ENCODE measurements at places on chromosomes 11 and 22. TPM values are rescaled to one million over a fixed set of nuclear protein-coding genes. Genes with fewer than 3 reads are reported as not detected.

DNA sequence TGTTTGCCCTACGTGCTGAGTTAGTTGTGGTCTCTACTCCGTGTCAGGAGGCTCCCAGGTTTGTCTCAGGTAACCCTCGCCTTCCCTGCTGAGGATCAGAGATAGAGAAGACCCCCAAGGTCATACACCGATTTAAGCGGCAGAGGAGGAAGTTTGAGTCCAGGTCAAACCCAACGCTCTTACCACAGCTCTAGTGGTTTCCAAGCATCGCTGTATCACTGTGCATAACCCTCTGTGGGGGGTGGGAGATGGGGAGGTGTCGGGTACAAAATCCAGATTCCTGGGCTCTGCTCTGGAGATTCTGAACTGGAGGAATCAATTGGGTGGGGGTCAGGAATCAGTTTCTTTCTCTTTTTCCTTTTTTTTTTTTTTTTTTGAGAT lies 627 bp downstream of the DNAJC4 start:
- no peak for DNase-seq

DNA sequence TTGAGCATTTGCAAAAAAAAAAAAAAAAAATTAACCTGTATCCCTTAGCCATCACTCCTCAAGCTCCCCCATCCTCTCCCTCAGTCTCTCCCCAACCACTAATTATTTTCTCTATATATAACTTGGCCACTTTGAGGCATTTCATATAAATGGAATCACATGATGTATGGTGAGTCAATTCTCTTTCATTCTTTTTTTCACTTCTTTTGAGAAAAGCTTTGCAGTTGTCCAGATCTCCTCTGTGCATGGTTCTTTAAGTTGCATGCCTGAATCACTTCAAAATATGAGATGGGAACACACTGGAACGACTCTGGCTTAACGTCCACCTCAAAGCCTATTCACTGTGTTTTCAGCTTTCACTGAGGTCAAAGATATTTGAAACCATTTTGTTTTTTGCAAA lies 40.7 kb downstream of the SHANK2 start:
- DNase-seq, result no peak

DNA sequence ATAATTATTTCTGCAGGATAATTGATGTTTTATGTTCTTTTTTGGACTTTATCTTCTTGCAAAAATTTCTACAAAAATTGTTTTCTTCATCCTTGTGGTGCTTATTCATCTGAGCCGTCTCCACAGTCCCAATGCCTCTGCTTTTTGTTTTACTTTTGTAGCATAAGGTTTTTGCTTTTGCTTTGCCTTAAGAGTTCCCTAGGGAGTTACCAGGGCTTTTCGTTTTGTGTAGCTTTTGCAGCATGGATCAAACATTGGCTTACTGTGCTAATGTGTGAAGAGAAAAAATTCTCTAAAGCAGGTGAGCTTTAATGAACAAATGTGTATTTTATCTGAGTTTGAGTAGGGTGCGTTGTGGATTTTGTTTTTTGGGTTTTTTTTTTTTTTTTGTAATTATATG lies 11.8 kb downstream of the XBP1 start:
- no peak for DNase-seq

DNA sequence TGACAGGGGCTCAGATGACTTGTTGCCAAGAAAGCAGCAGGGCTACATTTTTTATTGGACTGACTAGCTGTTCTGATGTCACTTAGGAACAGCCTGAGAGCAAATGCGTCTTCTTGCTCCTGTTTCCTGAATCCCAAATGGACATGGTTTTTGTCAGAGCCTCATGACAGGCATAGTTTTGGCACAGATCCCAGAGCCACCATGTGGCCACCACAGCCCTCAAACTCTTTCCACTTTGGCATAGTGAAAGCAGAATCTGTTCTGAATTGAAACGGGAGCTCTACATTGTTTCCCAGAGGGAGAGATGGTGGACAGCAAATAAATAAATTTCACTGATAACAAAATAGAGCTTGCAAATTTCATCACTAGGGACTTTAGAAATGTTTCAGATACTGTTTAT lies 222.2 kb downstream of the C11orf87 start:
- no peak for DNase-seq

DNA sequence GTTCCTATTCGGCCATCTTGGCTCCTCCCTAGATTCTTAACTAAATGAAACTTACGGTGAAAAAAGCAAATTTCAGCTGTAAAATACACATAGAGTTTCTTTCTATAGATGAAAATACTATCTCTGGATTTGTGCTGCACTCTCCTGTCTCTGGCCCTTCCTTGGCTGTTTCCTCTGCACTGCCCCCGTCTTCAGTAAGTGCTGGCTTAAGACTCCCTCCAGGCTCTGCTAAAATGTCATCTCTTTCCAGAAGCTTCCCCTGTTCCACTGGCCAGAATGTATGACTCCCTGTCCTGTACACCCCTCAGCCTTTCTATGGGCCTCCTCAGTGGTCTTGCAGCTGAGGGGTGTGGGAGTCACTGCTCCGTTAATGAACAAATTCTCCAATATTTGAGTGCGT lies 109.1 kb upstream of the NARS2 start:
- DNase-seq, result no peak

GRCh38 chr11:28470180-28470579 lies 362.0 kb downstream of the METTL15 start:
- no peak for DNase-seq

- no peak for DNase-seq
These were observed 8.0 kb upstream of the ESAM start for GRCh38 chr11:124769806-124770774.

GRCh38 chr11:73403541-73403940 lies 27.3 kb downstream of the RELT start:
- DNase-seq, result no peak

GRCh38 chr11:129992161-129992944 lies 10.3 kb downstream of the PRDM10 start:
- DNase-seq, result no peak

DNA sequence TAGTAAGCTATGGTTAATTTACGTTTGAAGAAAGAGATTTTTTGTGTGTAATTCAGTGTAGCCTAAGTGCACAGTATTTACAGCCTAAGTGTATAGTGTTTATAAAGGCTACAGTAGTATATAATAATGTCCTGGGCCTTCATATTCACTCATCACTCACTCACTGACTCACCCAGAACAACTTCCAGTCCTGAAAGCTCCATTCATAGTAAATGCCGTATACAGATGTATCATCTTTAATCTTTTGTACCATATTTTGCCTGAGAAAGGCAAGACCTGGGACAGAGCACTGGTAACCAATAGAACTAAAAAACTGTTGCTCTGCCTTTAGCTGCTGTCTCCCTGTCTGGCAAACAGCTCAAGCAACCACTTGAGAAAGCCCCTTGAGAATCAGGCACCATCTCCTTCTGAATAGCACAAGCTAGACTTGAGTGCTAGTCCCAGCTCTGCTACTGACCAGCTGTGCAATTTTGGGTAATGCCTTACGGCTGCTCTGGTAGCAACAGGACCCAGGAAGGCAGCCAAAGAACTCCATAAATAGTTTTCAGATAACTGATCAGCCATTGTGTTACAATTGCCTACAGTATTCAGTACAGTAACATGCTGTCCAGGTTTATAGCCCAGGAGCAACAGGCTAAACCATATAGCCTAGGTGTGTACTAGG lies 131.3 kb downstream of the KCNC1 start:
- no peak for DNase-seq

ANO1 gene
- total RNA-seq, result 33.9 TPM

SGSM1 gene
- total RNA-seq, result 3.6 TPM

CCDC73 gene
- total RNA-seq, result not detected

SMIM35 gene
- not detected for total RNA-seq

MYOD1 gene
- total RNA-seq, result not detected

EHF gene
- not detected for total RNA-seq

CARD18 gene
- total RNA-seq, result not detected

Measured in sigmoid colon (tissue), 7 donors.